RWPE1 (cell line): ENCODE measurements at places on chromosomes 3 and 15.

DNA sequence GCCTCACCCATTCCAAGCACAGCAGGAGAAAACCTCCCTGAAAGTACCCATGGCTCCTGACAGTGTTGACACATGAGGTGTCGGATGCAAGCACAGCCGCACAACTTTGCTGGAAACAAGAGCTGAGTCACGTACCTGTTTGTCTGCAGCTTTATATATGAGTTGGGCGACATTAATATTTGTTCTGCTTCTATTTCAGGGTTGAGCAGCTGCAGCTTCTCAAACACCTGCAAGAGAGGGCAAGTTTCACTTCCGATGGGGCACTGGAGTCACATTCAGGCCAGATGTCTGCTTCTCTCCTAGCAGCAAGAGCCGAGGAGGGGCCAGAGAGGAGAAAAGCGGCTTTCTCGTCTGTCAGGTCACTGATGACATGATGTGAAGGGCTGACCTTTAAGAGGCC, 88.0 kb downstream of the NUP210 start:
- peak; percentile 3 for DNase-seq

DNA sequence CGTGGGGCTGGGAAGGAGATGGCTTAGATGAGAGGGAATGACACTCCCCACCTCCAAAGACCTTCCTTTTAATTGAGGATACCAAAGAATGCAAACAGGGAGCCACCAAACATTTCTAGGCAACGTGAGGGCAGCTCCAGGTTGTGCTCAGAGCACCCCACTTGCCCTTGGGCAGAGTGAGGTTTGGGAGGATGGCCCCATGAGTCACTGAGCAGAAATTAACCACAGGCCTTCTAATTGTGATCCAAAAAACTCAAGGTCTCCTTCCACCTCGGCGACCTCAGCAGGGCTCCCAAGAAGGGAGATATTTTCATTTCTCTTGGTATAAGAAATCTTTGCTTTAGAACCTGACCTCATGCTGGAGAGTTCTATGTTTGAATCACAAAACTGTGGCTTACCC, 305.0 kb upstream of the TPM1 start:
- DNase-seq: no peak

GRCh38 chr3:32872487-32873382, 54.9 kb downstream of the TRIM71 start:
- DNase-seq: no peak

DNA sequence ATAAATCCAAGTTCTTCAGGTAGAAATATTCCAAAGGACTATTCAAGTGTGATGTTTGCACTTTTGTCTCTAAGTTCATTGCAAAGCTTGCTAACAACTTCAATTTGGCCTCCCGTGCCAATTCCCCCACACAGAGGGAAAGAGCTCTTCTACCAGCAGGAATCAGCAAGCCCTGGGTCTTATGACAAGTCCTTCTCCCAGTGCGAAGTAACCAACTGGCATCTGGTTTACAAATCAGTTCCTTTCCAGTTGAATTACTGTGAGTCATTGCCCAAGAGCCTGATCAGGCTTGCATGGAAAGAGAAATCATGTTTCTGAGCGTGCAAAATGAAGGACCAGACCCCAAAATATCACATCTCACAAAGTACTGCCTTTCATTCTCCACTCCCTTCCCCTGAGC, 62.7 kb upstream of the SLCO3A1 start:
- DNase-seq: peak; percentile 93

DNA sequence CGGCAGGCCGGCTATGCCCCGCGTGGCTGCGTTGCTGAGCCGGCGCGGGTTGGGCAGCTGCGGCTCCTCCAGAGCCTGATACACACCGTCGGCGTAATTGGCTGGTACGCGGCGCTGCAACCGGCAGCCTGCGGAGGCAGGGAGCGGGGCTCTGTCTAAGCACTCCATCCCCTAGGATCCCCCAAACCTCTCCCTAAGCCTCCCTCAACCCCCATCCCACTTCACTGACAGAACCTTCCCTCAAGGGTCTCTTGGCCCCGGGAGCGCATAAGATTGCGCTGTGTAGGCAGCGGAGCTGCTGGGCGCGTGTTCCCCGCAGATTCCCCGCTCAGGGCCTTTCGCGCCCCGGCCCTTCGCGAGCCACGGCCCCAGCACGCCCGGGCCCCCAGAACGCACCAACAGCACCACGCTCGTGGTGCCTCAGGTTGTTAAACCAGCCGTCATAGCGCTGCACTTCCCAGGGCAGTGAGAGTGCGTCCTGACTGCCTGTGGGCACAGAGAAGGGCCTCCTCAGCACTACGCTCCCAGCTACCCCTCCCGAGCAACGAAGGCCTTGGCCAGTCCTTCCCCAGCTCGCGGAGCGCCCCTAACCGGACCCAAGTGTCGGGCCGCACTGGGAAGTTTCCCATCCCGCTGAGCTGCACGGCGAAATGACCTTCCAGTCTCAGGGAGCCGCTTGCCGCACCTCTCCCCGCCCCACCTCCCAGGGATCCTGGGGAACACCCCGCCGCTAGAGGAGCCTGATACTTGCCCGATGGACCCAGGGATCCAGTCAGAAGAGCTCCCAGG, 1.2 kb downstream of the DUOX2 start:
- no peak for DNase-seq
